Posterior vena cava (tissue), 2 donors: ENCODE measurements at places on chromosomes 2 and 18. TPM values are rescaled to one million over a fixed set of nuclear protein-coding genes. Genes with fewer than 3 reads are reported as not detected.
A peak's percentile ranks its signal among the peaks of the same experiment; 100 is the strongest.

Gene CNDP1
- 0.19 TPM for total RNA-seq

GRCh38 chr2:132438691-132439090 is 22.1 kb downstream of the GPR39 start:
- no peak for DNase-seq

DNA sequence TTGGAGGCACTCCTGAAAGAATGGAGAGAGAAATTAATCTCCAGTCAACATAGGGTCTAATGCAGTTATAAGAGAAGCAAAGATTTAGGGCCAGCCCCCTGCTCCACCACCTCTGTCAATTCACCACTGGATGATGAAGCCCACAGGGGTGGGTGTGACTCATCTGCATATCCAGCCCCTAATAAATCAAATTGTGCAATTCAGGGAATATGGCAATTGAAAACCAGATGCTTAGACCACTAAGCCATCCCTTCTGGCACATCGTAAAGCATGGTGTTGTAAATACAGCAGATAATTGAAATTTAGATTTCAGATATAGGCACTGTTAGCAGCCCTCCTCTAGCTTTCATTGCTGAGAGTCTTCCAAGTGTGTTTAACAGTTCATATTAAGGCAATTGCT is 541.4 kb downstream of the PARD3B start:
- no peak for DNase-seq

GRCh38 chr2:22481486-22482259 is 903.3 kb upstream of the KLHL29 start:
- no peak for DNase-seq

GRCh38 chr2:241571821-241572620 is 13.5 kb downstream of the BOK start:
- DNase-seq: peak; percentile 76

GRCh38 chr18:37499044-37499443 is 66.6 kb downstream of the CELF4 start:
- no peak for DNase-seq

- no peak for DNase-seq
These were observed 40.2 kb downstream of the MAP4K4 start for GRCh38 chr2:101737478-101738255.

DNA sequence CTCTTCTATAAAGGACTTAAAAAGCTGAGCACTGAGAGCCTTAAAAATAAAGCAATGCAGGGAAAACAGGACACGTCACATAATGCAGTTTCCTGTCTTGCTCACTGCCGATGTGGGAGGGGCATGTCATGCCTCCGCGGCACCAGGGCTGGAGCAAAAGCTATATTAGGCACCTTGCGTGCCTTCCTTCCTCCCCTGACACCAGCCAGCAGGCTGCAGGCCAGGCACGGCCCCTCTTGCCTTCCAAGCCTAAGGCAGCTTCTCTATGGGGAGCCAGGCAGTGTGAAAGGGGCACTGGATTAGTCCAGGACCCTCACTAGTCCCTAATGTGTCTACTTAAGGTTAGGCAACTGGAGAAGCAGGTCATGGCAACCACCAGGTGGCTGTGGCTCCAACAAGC is 26.3 kb downstream of the MRPL35 start:
- DNase-seq: peak; percentile 88

Gene HOXD12
- not detected for total RNA-seq

- no peak for DNase-seq
These were observed 373.6 kb downstream of the MBD2 start for GRCh38 chr18:53850902-53851301.

Gene SNED1
- 39.7 TPM for total RNA-seq

Gene SCYGR4
- not detected for total RNA-seq

Gene TEX44
- not detected for total RNA-seq
